ENCODE measurements at places on chromosomes 6 and 20.
A peak's percentile ranks its signal among the peaks of the same experiment; 100 is the strongest.

- no peak for DNase-seq
Measured at GRCh38 chr6:53199156-53199555, 50.5 kb upstream of the GCM1 start.

DNA sequence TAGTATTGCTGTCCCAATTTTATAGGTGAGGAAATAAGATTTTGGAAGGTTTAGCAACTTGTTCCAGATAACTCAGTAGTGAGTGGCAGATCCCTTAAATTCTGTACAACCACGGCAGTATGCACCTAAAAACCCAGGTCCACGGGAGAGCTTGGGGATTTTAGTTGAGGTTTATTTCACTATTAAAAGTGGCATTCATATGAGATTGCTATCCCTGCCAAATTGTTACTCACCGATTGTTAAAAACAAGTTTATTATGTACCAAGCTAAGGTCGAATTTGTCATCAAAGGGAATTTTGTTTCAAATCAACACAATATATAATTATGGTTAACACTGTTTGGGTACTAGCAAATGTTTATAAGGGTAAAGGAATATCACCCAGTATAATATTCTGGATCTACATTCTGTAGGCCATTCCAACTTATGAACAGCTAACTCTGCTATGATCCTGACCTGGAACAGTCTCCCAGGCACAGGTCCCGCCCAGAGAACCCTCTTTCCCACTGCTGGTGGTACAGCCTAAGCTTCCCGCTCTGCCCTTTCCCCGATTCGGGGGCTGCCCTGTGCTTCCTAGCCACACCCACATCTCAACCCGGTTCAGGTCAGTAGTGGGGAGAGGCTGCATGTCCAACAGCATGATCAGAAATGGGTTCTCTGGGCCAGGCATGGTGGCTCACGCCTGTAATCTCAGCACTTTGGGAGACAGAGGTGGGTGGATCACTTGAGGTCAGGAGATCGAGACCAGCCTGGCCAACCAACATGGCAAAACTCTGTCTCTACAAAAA, 24.9 kb downstream of the GPLD1 start:
- no peak for DNase-seq

DNA sequence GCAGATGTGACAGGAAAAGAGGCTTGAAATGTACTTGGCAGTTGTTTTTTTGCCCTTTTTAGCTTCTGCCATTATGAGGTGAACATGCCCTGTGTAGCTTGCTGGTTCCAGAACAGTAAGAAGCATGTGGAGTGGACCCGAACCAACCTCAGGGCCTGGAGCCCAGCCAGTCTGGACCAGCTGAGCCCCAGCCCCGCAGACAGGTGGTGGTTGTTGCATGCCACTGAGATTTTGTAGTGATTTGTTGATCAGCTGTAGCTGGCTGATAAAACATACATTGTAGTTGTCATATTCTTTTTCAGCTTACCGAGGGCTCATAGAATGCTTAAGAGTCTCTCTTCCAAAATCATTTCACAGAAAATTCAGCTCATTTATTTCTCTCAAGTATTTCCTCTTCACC, 182.2 kb downstream of the FARS2 start:
- no peak for DNase-seq

DNA sequence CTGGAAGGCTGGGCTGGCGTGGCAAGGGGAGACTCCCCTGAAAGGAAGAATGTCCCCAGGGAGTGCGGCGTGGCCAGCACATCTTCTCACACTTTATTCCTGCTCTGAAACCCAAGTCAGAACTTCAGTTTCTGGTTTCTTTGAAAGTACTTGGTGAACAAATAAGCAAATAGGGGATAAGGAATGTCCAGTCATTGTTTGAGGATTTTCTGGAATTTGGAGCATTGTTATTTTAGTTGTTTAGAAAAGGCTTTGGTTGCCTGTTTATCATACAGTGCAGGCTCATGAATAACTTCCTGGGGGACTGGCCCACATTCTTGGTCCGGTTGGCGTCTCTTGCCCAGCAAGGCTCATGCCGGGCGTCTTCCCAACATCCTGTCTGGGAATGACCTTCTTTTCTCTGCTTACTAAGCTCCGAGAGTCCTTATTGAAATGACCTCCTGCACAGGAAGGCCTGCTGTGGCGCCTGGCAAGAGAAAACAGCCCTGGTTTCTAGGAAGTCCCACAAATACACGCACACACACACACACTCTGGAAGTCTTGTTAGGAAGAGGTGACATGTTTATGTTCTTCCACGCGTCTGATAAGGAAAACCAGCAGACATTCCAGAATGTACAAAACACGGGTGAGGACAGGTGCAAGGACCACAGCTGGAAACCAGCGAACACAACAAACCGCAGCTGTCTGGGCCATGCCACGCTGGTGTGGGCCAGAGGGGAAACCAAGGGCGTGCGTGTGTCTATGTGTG, 71.9 kb downstream of the TMEM170B start:
- peak; percentile 84 for DNase-seq

GRCh38 chr6:69162811-69163210, 527.7 kb downstream of the ADGRB3 start:
- DNase-seq: peak; percentile 6

DNA sequence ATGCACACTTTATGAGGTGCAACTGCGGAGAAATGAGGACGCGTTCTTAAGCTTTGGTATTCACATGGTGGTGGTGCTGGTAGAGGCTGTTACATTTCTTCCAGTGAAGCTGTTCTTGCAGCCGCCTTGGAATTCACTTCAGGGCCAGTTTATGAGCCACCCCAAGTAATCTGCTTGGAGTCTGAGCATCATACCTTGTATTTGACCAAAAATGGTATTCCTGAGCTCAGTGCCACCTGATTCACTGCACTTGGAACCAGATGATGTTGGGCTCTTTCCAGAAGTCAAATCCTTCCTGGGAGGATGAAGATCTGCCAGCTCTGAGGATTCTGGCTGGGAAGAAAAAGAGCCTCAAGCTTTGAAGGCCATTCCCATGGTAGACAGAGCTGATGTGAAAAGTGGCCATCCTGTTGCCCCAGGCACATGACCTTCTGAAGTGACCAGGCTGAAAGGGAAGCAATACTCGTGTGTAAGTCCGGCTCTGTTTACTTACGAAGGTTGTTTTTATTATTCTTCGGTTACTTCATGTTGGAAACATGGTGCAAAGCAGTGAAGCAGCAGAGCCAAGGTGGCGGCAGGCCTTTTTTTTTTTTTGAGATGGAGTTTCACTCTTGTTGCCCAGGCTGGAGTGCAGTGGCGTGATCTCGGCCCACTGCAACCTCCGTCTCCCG, 7.7 kb downstream of the MANBAL start:
- peak; percentile 90 for DNase-seq

DNA sequence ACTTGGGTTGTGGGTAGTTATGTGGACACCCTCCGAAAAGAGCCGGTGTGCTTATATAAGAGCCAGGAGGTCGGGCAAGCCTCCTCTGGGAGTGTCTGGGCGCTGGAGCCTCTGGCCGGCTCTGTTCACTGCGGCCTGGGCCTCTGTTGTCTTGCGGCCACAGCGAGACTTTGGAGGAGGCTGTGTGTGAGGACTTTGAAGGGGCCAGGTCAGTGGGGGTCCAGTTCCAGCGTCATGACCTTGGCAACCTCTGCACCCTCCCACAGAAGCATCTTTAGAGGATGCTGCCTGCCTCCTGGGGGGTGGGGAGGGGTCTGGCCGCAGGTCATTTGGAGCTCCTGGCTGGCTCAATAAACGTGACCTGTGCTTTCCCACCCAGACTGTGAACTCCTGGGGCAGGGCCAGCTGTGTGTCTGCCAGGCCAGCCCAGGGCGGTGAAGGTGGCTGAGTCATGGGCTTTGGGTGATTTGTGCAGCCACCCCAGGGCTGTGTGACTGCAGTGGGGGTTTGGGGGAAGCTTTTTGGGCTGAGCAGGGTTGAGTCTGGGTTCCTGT, 1.2 kb downstream of the TCEA2 start:
- DNase-seq: peak; percentile 55

GRCh38 chr6:88616380-88616779, 347.0 kb downstream of the RNGTT start:
- no peak for DNase-seq

- no peak for DNase-seq
Measured at GRCh38 chr20:38007526-38007925, 25.7 kb downstream of the TTI1 start.

- peak; percentile 35 for DNase-seq
Measured at GRCh38 chr6:116485559-116486184, 24.5 kb downstream of the CALHM6 start.

DNA sequence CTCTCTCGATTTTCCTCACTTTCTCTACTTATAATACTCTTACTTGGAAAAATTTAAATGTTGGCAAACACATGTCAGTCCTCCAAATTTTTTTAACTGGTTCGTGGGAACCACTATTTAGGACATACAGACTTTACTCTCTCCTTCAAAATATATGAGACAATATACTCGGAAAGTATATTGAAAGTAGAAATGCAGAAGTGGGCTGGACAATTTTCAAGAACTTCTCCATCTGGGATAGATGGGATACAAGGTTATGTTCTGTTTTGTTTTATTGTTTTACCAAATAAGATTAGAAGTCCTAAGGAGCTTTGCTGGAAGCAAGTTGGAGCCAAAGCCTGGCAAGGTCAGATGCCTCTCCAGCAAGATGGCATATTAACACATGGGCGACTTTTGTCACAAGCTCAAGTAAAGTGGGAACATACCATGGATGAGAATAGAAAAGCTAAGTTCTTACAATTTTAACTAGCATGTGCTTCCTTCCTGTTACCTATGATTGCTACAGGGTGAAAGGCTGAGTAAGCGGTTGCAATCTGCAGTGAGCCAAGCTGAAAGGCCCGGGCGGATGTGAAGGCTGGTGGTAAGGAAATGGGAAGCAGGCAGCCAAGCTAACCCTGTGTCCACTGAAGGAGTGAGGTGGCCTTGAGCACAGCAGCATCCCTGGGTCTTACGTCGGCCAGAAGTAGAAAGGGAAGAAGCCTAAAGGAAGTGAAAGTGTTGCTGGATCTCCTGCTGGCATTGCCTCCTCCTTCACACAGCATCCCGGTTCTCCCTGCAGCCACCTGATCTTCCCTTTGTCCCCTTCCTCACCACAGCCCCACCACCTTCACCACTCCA, 7.1 kb downstream of the MAP3K5 start:
- no peak for DNase-seq
